A549 treated with DMSO at 1 μM for 4 hours (cell line): ENCODE measurements at places on chromosomes 7 and 10. TPM values are rescaled to one million over a fixed set of nuclear protein-coding genes. Genes with fewer than 3 reads are reported as not detected.

The SPDYE2 gene
- total RNA-seq, result 0.05 TPM in 1 of 5 replicates, not detected in the others

The TMEM273 gene
- not detected in 5 replicates for total RNA-seq

The TSPAN33 gene
- total RNA-seq, result 4.6 to 6.8 TPM (median 6.1 TPM) in 5 replicates

The MMD2 gene
- not detected in 5 replicates for total RNA-seq

The DLX6 gene
- 0.09 to 0.17 TPM in 2 of 5 replicates, not detected in the others for total RNA-seq

The GSTO2 gene
- 1.7 to 3.5 TPM (median 2.5 TPM) in 5 replicates for total RNA-seq
